ENCODE measurements at places on chromosomes 12 and 14.

DNA sequence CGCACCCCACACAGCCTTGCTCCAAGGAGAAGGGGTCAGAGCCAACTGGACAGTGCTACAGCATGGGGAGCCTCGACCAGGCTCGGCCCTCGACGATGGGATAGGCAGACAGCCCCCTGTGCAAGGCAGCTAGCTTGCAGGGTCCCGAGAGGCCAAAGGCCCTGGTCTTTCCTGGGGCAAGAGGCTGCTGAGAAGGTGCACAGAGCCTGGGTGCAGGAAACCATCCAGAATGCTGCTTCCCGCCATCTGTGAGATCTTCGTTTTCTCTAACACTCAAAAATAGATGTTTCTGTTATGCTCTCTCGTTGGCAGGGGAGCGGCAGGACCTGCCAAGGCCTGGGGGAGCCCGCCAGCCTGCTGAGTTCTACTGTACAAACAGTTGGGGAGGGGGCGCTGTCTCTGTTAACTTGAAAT, 168.0 kb upstream of the RTL1 start:
- no peak for DNase-seq

- DNase-seq = no peak
Observed at GRCh38 chr12:117836476-117836875, 132.3 kb downstream of the KSR2 start.

- peak; percentile 76 for DNase-seq
Observed at GRCh38 chr14:104932676-104933631, 8.3 kb downstream of the PLD4 start.

- DNase-seq = no peak
Observed at GRCh38 chr14:57957441-57957840, 91.5 kb upstream of the SLC35F4 start.

DNA sequence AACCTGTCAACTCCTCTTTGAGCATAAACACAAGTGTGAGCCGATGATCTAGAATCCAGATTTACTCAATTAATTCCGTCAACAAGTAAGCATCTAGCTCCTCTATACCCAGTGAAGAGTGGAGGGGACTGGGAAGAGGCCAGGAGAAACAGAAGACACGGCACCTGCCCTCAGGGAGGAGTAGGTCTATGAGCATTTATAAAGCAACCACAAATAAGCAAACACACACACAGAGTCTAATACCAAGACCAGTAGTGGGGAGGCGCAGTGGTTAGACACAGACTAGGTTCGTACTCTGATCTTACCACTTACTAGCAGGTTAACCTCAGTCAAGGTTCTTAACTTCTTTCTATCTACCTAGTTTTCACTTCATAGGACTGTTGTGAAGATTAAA, 5.9 kb upstream of the FOXN3 start:
- DNase-seq = no peak

DNA sequence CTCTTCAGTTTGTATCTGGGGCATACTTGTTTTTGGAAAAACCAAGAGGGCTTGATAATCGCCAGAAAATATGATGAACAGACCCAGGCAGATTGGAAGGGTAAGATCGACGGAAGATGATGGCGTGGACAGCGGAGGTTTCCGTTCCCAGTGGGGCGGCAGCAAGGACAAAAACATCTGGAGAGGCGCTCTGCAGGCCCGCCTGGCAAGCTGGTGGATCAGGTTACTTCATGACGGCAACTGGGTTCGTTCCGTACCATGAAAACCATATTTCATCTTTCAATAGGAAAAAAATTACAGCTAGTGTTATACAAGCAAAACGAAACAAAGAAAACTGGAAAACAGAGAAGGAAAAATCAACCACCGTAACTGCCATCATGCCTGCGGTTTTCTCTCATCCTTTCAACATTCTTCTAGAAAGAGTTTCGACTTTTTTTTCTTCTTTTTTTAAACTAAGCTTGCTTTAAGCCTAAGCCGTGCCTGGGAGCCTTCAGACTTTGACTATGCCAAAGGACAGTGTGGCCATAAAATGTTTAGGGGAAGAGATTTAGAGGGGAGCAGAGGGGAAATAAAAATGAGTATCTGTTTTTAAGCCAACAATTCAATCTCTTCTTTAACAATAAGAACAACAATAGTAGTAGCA, 210.5 kb downstream of the FOXN3 start:
- DNase-seq = no peak

- no peak for DNase-seq
Observed at GRCh38 chr14:75493592-75494087, 28.6 kb upstream of the BATF start.

All from CD4-positive, alpha-beta T cell treated with Interferon gamma for 1 hour (primary cell).